Adipocyte (in vitro differentiated cells): ENCODE measurements at places on chromosomes 6 and 20.

- DNase-seq = no peak
Observed at GRCh38 chr6:88512951-88513350, 346.8 kb upstream of the CNR1 start.

DNA sequence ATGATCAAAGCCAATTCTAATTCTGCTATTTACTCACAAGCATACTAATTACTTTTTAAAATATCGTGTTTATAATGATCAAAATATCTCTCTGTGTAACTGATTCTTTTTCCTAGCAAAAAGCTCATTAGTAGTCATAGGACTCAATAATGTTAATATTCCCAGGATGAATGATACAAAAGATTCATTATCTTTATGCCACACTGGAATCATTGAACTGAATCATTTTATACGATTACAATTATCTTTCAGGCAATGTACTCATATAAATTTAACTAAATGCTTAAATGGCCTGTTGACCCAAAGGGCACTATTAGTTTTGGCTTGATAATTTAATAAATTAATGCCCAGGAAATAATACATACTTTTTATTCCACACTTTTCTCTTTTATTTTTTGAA, 96.3 kb downstream of the EYS start:
- DNase-seq = no peak

GRCh38 chr6:3937438-3937837, 88.3 kb downstream of the FAM50B start:
- no peak for DNase-seq

DNA sequence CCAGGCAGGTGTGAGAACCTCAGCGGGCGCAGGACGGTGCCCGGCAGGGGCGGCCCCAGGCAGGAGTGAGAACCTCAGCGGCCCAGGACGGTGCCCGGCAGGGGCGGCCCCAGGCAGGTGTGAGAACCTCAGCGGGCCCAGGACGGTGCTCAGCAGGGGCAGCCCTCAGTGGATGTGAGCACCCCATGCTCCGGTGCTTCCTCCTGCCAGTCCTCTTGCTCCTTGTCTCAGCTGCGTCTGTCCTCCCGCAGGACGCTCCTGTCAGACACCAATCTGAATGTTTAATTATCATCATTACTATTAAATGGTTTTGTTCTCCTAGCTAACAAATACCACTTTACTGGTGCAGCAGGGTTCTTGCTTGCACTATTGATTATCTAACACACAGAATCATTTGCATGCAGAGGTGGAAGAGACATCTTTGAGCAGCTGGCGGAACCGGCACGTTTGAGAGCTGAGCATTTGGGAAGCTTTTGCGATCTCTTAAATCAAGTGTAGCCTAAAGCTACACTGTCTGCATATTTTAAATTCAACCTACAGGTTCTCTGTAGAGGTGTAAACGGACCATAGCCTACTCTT, 39.4 kb upstream of the DACT2 start:
- DNase-seq = no peak

- DNase-seq = no peak
Observed at GRCh38 chr20:46006022-46006705, 2.5 kb upstream of the MMP9 start.

DNA sequence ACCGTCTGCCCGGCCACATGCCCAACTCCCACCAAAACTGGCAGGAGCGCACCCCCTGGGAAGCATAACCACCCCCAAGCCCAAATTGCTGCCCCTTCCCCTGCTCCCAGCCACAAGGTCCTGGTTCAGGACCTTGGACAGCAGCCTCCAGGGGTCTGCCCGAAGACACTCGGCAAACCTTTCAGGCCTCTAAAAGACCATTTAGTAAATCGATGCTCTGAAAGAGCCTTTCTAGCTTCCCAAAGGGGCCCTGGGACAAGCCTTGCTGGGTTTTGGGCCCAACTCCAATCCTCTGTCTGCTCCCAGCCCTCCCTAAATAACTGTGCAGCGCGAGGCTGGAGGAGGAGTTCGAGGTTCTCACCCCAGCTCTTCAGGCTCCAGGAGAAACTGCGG, 30.5 kb downstream of the GRM4 start:
- DNase-seq = peak; percentile 36

DNA sequence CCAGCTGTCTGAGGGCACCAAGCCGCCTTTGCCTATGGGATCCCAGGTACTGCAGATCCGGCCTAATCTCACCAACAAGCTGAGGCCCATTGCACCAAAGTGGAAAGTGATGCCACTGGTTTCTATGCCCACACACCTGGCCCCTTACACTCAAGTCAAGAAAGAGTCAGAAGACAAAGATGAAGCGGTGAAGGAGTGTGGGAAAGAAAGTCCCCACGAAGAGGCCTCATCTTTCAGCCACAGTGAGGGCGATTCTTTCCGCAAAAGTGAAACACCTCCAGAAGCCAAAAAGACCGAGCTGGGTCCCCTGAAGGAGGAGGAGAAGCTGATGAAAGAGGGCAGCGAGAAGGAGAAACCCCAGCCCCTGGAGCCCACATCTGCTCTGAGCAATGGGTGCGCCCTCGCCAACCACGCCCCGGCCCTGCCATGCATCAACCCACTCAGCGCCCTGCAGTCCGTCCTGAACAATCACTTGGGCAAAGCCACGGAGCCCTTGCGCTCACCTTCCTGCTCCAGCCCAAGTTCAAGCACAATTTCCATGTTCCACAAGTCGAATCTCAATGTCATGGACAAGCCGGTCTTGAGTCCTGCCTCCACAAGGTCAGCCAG, 283.0 kb downstream of the TSHZ2 start:
- no peak for DNase-seq

DNA sequence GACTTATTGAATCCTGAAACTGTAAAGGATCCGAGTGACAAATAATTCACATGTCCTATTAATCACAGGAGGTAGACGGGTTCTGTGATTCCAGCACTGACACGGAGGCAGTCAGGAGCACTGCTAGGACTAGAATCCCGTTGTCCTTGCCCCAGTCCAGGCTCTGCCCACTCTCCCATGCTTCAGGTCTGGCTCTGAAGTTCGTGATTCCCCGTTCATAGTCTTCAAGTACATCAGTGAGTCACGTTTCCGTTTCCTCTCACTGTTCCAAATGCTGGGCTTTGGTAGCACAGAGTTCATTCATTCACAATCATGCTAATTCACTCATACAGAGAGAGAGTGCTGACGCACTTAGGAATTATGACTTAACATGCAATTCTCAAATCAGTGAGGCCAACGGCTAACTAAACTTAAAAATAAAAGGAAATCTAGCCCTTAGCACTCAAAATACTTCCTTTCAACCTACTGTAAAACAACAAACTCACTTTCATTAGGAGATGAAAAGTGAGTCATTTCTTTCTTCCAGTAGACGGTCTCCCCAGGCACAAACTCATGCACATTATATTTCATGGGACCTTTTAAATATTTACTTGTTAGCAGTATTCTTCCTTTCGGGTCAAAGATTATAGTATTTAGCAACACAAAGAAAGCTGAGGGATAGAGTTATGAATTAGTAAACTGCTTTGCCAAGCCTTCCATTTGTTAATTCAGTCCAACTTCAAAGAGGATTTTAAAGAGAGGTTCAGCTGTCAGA, 94.0 kb upstream of the NHSL1 start:
- peak; percentile 94 for DNase-seq

DNA sequence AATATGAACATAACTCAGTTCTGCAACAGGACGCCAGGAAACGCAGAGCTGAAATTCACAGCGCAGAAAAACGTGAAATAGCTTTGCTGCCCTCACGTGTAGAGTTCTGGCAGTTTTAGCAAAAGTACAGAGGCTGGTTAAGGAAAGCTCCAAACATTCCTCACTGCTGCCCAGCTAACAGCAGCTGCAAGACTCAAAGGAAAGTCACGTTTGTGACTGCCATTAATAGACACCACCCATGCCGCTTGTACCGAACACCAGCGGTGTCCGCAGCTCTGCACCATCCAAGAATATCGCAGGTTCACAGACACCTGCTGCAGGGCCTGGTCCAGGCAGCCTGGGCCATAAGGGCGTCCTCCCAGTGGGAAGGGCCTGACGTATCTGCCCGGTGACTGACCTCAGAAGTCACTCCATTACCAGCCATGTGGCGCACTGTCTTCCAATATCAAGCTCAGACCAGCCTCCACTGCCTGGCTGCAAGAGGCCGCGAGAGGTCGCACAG, 61.4 kb downstream of the WDR27 start:
- DNase-seq = no peak

DNA sequence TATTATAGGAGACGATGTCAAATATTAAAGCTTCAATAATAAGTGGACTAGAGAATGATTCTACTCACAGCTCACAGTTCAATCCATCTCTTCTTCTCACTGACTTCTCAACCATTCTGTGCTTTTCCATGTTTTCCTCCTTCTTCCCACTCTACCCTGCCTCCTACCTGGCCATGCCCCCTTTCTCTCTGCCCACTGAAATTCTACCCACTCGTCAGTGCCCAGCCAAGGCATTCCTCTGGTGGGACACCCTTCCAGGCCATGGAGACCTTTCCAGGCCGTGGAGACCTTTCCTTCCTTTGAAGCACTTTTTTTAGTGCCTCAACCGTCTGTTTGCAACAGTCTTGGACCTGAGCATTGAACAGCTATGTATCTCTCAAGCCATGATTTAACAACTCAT, 18.5 kb downstream of the BACH2 start:
- DNase-seq = no peak
